Eye (tissue), 1 donor: ENCODE measurements at places on chromosomes 7 and 10.

- no peak for DNase-seq
These were observed 23.1 kb upstream of the XRCC2 start for GRCh38 chr7:152699079-152699478.

GRCh38 chr10:24652381-24652957 is 71.2 kb downstream of the ARHGAP21 start:
- DNase-seq: no peak

DNA sequence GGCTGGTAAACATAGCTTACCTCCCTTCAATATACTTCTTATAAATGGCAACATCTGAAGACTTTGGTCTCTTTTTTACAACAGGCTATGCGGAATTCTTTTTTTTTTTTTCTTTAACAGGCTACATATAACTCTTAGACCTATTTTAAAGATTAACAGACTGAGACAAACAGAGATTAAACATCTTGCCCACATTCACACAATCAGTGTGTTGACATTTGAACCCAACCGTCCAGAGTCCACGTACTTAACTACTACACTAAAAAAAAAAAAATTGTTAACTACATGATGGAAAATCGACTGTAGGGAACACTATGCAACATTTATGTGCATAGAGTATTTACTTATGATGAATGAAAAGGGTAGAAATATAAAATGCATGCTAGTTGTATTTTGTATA is 298.5 kb downstream of the ELMO1 start:
- DNase-seq: no peak

DNA sequence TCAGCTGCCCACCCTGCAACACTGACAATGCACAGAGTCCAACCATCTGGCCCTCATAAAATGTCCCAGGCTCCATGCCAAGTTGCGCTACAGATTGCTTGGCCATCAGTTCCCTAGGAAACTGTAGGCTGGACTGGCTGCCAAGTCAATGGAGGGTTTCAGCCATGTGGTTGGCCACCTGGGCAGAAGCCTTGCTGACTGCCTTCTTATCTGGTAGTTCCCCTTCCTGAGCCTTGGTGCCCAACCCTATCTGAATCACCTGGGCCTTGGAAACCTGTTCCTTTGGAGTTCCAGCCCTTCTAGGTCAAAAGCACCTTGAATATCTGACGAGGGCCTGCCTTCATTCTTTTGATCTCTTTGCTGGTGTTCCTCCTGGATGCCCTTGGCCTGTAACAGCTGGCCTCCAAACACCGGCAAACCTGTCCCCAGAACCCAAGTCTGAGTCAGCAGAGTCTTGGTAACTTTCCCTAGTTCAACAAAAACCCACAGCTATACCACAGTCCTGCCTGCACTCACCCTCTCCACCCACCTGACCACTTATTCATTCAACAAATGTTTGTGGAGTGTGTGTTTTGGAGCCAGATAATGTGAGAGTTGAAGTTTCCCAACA is 37.4 kb upstream of the KDM7A start:
- DNase-seq: peak; percentile 40

DNA sequence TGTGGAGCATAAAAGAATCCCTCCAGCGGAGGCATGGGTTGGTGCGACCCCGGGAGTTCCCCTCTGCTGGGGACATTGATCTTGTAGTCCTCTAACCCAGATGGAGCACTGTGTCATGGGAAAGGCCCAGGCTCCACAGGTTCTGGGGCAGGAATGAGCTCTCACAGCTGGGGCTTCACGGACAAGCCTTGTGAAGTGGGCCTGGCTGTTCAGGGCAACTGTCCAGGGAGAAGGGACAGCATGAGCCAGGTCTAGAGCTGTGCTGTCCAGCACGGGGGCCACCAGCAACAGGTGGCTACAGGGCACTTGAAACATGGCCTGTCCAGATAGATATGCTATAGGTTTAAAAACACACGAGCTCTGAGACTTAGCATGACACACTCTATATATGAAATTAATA is 11.4 kb downstream of the GPR26 start:
- DNase-seq: no peak

DNA sequence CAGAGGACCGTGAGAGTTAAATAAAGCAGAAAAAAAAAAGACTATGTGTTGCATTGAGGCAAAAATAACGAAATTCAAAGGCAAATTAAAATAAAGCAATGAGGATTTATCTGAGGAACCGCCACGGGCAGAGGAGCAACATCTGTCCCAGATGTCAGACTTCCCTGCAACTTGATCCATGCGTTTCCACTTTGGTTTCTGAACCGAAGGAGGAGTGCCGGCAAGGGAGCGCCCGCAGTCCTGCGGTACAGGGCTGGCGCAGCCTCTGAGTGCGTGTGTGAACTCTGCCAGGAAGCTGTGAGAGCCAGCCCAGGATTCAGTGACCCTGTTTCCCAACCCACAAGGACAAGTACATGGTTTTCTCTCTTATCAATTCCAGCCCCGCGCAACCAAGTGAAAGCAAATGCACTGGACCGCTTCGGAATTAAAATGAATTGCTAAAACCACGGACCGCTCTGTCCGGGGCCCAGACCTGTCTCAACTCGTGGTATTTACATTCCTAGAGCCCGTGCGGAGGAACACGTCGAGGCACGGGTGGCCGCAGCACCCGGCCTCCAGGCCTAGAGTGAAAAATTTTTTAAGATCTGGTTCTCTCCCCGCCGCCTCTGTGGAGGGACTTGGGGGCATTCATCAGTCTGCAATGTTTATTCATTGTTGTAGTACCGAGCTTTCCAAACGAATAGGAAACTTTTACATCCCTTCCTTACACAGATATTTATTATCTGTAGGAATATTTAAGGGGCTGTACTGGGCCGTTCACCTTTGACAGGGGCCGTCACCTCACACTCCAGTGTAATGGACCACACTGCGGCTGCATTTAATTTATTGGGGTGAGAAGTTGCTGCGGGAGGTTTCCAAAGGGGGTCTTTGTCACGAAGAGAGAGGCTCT is 291.5 kb upstream of the NFE2L3 start:
- peak; percentile 84 for DNase-seq

DNA sequence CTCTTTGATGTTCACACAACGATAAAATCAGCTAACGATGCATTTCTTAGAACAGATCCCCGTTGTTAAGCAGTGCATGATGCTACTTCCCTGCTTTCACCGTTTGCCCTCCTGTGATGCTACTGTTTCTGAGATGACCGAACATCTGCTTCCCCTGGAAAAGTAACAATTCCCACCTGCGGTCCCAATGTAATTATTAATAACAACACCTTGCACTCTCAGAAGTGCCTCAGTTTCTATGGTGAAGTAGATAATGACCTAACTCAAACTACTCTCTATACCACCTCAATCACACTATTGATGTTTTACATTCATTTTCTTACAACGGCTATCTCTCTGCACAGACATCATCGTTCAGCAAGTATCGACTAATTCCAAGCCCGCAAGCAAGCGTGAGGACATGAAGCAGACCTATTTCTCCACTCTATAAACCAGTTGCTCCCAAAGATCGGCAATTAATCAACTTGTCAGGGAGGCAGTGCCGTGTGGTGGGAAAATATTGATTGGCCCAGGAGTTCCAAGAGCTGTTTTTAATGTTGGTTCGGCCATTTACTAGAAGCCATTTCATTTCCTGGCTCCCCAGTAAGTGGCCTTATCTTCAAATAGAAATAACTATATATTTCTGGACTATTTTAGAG is 42.7 kb downstream of the FAM107B start:
- DNase-seq: no peak

DNA sequence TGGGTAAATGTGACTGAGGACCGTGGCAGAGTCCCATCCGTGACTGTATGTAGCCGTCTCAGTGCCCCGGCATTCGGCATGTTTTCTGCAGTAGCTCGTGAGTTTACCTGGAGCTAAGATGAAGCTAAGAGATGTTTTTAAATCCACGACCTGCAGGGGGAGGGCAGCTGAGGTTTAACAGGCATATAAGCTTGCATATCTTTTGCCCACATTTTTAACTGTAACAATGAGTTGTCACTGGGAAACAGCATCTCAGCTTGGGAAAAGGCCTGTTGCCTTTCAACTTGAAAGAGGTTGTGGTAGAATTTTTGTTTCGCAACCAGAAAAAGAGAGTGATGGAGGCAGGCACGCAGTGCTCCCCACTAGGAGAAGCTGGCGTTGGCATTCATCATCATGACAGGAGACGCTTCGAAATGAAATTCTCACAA is 77.7 kb downstream of the CELF2 start:
- no peak for DNase-seq

- no peak for DNase-seq
These were observed 94.9 kb upstream of the EEPD1 start for GRCh38 chr7:36058020-36058592.

DNA sequence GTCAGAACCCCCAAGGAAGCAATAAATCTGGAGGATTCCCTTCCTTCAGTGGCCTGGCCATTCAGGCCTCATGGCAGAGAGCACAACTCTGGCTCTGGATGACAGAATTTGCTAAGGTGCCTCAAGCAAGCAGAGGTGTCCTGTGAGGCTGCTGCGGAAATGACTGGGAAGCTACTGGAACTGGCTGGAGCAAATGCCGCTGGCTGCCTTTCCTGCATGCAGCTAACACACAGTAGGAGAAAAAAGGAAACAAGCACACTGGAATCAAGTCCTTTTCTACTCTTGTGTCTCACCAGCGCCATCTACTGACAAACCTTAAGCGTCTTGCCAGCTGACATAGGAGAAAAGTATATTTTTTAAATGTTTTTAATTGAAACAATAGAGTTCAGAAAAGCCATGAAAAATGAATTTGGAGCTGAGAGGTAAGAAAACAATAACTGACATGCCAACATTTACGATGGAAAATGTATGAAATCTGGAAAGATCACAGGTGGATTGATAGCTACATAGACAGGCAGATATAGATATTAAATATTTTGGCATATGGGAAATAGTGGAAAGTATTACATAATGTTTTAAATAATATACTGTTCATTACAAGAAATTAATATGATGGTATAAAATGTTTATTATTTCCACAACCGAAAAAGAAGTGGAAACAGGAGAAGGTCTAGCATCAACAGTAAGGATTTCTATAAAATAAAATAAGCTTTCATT is 951.6 kb downstream of the ANKRD7 start:
- peak; percentile 91 for DNase-seq

GRCh38 chr10:8502573-8502972 is 448.1 kb downstream of the GATA3 start:
- no peak for DNase-seq

DNA sequence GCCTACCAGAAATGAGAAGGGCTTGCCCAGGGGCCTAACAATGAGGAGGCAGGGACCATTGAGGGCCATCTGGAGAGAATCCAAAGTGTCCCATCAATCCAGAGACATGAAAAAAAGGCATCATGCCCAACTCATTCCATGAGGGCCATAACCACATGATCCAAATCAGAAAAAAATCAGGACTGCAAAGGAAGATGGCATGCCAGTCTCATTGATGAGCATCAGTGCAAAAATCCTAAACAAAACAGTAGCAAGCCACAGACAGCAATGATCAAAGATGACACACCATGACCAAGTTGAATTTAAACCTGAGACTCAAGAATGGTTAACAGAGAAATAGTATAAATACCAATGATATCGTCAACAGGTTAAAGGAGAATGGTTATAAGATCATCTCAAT is 7.0 kb upstream of the CYP3A4 start:
- no peak for DNase-seq

GRCh38 chr7:131827421-131827820 is 271.0 kb upstream of the PODXL start:
- DNase-seq: no peak

DNA sequence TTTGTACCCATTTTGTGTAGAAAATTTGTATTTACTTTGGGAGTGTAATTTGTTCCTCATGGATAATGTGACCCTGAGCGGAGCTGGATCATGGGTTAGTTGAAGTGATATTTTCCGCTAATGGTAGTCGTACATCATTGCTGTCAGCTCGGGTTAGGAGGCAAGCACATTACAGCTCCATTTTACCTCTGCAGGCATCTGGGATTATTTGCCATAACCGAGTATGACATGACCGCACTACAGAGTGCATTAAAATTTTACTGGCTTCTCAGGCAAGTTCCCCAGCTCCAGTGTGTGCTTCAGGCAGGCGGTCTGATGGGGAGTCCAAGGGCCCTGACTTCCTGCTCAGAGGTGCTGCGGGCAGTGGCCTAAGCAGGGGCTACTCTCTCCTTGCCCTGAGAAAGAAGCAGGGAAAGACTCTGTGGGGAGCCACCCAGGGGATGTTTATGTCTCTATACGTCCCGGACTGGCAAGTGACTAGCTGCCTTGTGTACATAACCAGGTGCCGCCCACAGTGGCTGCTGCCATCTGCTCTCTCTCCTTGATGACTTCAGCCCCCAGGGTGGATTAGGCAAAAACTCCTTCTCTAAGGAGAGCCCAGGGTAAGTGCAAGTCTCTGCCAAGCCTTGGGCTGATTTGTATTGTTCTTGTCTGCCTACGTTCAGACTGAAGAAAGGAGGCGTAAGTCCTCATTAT is 685.3 kb upstream of the GALNT17 start:
- DNase-seq: peak; percentile 78

DNA sequence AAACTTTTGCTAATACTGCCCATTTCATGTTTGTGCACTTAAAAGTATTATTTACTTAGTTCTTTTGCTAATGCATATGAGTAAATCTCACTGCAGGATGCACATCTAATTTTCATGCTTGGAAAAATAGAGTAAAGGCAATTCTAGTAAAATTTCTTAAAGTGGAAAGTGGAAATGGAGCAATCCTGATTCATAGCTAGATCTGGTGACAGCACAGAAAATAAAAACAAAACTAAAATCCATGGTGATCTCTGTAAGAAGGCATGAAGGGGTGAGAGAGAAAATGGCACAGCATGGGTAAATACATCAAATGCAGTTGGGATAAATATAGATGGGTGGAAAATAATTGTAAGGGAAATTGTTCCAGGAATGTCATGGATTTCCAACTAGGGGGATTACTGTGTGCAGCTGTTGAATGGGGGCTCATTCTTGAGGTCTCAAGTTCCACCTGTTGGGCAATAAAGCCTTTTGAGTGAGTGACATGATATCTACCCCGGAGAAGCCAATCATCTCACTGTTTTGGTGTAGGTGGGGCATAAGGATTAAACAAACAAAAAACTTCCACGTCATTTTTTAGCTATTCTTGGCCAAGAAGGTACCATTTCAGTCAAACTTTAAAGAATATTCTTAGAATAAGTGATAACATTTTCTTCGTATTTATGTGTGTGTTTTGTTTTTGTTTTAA is 1.7 kb upstream of the MCU start:
- no peak for DNase-seq

GRCh38 chr10:70462349-70462984 is 16.1 kb upstream of the PALD1 start:
- no peak for DNase-seq

DNA sequence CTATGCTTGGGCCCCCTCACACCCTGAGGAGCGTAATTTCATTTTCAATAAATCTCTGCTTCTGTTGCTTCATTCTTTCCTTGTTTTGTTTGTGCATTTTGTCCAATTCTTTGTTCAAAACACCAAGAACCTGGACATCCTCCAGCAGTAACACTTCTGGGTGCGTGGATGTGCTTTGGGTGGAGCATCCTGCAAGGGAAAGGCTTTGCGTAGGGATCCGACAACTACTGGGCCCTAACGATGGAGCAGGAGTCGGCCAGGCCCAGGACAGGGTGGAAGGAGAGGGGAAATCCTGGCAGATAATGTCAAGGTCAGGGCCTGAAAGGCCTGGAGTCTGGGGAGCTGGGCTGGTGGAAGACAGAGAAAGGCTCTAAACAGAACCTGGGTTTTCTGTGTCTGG is 231.8 kb downstream of the ADAM12 start:
- no peak for DNase-seq

GRCh38 chr7:11130012-11130411 is 156.3 kb downstream of the PHF14 start:
- peak; percentile 41 for DNase-seq
